ENCODE measurements at places on chromosomes 12 and 14.

GRCh38 chr12:118498171-118498570, 121.8 kb downstream of the SUDS3 start:
- ATAC-seq = peak; percentile 84

DNA sequence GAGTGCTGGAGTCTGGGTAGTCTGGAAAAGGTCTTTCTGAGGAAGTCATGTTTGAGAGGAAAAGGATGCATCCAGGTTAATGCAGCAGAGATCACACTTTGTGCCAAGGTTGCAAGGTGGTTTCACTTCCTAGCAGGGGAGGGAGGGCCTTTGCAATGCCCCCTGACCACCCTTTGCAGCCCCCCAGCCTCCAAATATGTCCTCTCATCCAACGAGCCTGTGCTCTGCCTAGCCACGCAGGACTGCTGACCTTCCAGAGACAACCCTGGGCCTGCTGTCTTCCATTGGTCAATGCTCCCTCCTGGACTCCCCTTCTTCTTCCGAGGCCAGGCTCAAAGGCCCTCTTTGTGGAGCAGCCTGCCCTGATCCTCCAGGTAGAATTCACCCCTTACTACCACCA, 47.3 kb upstream of the TUNAR start:
- ATAC-seq = no peak

GRCh38 chr12:54987611-54988231, 3.2 kb upstream of the TESPA1 start:
- no peak for ATAC-seq

- no peak for ATAC-seq
Measured at GRCh38 chr12:10779103-10779502, 23.3 kb downstream of the TAS2R7 start.

DNA sequence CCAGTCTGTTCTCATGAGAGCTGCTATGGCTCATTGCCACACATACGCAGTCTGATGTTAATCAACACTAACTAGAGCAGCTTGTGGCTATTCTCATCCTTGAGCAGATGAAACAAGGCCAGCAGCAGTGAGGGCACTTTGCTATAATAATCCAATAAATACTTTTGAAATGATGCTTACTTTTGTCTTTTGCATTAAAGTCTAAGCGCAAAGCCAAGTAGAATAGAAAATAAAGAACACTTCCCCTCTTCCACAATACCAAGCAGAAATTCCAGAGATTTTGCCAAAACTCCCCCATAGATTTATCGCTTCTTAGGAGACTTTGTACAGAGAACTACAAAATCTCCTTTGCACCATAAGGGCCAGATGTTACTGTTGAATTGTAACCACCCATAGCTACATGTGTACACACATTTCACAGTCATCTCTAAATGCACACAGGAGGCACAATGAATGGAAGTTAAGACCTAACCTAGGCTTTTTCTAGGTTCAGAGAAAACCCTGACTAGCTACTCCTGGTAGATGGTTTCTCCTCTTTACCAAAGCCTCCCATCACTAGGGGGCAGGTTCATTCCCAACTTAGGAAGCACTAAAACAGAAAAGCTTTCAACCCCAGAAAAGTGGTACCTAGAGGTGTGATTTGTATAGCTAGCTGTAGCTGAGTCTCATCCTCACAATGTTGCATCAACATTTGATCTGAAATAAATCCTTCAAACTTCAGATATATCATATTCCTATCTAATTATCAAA, 119.3 kb downstream of the HMGA2 start:
- ATAC-seq = no peak

- no peak for ATAC-seq
Measured at GRCh38 chr14:28493516-28493915, 273.1 kb upstream of the FOXG1 start.

GRCh38 chr12:63874897-63875480, 30.5 kb downstream of the SRGAP1 start:
- ATAC-seq = no peak

GRCh38 chr12:24701343-24701742, 247.6 kb downstream of the BCAT1 start:
- no peak for ATAC-seq

DNA sequence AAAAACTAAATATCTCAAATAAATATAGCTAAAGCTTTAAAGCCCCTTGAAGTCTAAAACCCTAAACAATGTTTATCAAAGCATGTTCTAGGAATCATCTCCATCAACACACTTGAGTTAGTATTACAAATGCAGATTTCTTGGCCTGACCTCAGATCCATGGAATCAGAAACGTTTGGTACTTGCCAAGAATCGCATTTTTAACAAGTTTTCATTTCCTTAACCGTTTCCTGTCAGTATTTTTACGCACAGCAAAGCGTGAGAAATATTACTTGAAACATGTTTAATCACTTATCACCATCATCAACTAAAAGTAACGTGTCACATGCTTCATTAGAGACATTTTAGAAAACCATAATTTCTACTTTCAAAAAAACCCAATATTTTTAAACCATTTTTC, 9.7 kb downstream of the SLCO1C1 start:
- ATAC-seq = no peak

DNA sequence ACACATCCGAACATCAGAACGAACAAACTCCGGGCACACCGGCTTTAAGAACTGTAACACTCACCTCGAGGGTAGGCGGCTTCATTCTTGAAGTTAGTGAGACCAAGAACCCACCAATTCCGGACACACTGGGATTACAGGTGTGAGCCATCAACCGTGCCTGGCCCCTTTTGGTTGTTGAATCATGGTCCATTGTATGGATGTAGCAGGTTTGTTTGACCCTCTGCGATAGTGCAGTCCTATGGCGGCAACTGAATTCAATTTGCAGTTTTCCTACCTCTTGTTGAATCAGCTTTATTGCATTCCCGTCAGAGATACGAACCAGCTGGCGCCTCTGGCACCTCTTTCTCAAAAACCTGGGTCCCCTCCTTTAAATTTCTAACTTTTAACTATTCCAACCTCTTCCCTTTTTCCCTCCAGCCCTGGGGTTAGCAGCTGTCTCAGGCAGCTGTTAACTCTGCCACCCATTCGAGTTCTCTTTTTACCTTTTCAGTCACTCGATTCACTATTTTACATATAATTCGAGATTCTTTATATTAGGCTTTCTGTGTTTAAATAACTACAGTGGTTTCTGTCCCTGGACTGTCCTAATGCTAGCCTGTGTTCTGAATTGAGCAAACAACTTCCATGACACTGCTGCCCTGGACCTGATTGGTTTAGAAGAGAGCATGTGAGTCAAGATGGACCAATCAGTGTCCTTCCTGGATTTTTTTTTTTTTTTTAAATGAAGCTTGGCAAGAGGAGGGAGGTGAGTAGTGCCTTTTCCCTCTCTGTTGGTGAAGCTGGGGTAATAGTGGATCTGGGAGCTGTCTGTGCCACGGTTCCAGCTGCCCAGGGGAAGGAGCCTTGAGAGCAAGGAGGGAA, 261.5 kb downstream of the PCNX1 start:
- ATAC-seq = no peak

GRCh38 chr14:64806202-64806861, 73.4 kb downstream of the SPTB start:
- peak; percentile 80 for ATAC-seq

DNA sequence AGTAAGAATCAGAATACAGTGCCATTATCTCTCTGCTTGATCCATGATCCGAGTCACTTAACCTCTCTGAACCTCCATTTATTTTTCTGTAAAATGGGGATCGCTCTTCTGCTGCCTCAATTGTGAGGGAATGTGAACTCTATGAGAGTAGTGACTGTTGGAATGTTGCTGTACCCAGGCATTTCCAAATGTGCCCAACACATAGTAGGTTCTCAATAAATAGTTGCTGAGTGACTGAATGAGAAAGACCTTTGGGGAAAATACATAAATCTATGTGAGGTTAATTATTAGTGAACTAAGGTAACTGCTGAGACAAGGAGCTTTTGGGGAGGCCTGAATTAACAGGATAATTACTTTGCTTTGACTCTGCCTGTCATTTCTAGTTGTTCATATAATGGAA, 33.9 kb upstream of the NR1H4 start:
- no peak for ATAC-seq

DNA sequence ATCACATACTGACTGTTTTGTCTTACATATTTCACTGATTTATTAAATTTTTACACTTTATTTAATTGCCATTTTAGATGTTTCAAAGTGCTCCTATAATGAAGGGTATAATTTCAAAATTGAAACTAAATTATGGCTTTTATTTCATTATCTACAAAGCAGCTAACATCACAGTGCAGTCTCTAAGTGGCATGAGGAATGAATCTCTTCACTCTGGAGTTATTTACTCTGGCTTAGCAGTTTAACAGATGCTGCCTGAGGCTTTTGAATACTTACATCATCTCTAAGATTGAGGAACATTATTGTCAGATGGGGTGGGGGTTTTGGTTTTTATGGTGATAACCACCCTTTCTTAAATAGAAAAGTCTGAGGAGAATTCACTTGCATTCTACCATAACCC, 386.4 kb downstream of the TRHDE start:
- no peak for ATAC-seq

DNA sequence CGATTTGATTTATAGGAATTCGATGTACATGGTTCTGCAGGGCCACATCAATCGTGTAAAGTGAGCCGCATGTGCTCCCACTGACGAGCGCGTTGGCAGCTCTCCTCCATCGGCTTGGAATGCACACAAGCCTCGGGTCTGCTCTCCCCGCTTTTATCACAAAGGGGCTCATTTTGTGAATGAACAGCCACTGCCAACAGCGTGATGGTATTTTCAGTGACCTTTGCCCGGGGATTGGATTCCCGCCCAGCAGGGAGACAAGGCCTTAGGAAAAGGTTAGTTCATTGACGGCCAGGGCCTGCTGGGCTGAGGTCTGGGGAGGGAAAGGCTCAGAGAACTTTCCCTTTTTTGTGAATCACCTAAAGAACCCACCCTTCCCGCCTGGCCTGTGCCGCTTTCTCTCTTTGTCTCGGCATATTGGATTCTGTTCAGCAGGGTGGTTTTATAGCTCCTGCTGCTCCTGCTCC, 232.1 kb downstream of the MSRB3 start:
- no peak for ATAC-seq

DNA sequence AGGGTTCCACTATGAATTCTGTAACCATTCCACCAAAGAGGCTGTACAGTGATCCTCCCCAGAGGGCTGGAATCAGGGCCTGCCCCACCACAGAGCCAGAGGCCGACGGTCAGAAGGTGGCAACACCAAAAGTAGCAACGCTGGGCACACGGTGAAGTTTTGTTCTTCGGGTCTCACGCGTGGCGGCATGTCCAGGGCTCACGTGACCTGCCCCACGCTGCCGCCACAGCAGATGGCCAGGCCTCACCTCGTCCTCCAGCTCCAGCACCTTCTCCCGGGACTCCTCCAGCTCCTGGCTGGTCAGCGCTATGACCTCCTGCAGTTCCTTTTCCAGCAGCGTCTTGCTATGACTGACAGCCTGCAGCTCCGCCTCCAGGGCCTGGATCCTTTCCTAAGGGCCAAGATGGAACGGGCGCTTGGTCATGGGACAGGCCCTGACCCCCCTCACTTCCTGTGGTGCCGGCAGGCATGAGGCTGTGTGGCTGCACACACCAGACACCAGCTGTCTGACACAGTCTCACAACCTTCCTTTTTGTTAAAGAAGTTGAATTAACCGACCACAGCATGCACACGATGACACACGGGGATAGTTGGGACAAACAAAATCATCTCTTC, 22.4 kb upstream of the ANKLE2 start:
- ATAC-seq = peak; percentile 46

- ATAC-seq = no peak
Measured at GRCh38 chr12:95857799-95858198, 953 bp upstream of the SNRPF start.

DNA sequence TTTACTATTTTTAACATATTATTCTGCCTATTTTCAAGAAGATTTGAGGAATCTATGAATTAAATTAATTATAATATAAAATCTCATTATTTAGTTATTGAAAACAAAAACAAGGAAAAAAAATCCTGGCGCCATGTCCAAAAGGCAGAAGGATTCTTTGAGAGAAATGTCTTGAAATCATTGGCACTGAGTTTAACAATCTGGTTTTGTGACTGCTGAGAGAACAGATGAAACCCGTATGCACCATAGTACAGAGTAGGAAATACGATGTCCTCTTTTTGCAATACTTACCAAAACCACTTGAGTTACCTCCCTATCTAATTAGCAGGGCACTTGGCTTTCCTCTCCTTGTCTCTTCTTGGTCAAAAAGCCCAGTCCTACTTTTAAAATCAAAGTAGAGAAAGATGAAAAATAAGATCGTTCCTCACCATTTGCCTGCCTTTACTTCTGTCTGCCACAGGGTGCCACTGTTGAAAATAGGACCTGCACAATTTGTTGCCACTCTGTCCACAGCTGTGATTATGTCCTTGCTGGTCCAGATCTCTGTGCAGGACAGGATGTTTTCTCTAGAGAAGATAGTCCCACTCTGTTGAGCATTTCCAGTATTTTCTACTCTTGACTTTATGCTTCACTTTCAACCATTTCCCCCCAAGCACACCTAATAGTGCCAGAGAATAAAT, 179.7 kb downstream of the PDZRN4 start:
- ATAC-seq = no peak

DNA sequence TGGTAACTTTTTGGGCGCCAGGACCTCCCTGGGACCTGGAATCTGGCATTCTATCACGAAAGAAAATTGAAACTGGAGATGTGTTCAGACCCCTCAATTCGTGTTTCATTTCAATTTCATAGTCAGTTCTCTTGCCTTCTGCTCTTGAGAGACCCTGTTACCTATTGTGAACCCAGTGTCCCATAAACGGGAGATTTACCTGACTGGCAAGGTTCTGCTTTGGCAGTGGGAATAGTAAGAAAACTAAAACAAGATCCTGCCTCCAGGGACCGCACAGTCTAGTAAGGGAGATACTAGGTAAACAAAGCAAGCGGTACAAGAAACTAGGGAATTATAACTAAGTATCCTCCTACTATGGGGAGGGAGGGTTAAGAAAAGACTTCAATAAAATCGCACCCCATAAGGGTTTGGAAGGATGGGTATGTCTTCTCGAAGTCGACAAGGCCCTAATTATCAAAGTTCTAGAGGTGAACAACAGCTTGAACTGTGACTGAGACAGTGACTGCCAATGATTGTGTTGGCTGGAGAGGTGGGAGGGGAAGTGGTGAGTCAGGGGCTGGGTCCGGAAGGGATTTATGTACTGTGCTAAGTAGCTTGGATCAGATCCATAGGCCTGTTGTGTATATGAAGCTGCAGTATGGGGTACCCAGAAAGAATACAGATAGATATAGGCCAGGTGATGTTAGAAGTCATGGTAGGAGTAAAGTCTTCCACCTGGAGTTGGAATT, 754 bp downstream of the ACSS3 start:
- peak; percentile 51 for ATAC-seq

DNA sequence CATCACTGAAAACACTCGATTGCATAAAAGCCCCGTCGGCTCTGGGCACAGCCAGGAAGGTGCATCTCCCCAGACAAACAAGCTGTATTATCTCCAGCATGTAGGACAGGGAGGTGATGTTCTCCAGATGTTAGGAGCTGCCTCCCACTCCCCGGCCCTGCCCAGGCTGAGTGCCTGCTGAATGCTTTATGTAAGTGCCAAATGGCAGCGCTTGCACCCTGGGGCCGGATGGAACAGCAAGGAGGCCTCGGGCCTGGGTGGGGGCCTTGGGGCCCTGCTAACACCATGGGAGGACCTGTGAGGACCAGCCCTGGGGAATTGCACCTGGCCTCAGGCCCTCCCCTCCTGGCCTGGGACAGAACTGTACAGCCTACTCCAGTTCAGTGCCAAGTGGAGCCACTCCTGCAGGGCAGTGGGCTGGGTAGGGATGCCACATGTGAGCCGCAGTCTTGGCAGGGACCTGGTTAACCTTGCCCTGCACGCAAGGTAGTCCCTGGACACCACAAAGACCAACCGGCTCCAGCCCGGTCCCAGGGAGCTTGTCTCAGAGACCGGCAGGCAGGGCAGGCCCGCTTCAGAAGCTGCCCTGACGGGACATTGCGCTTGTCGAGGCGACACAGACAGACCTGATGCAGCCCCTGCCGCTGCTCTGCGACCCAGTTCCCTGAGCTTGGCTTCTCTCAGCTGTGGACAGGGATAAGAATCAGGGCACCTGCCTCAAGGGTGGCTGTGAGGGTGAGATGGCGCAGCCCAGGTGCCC, 35.3 kb upstream of the PPP1R13B start:
- ATAC-seq = no peak
